ENCODE measurements at places on chromosomes 11 and 22.
A peak's percentile ranks its signal among the peaks of the same experiment; 100 is the strongest.

DNA sequence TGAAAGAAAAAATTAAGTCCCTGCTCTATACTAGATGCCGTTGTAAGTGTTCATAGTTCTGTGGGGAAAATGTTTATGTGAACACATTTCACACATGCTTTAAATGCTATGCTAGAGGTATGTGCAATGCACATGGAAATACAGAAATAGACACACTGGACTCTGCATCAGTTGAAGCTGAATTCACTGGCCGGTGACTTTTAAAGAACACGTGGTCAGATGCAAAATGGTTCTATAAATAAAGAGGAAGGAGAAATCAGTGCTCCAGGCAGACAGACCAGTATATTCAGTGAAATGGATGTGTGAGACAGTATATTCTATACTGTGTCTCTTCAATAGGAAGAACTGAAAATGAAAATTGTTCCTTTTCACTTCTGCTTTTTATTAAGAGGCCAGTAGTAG, 29.9 kb downstream of the TRPC6 start:
- peak; percentile 77 for DNase-seq

DNA sequence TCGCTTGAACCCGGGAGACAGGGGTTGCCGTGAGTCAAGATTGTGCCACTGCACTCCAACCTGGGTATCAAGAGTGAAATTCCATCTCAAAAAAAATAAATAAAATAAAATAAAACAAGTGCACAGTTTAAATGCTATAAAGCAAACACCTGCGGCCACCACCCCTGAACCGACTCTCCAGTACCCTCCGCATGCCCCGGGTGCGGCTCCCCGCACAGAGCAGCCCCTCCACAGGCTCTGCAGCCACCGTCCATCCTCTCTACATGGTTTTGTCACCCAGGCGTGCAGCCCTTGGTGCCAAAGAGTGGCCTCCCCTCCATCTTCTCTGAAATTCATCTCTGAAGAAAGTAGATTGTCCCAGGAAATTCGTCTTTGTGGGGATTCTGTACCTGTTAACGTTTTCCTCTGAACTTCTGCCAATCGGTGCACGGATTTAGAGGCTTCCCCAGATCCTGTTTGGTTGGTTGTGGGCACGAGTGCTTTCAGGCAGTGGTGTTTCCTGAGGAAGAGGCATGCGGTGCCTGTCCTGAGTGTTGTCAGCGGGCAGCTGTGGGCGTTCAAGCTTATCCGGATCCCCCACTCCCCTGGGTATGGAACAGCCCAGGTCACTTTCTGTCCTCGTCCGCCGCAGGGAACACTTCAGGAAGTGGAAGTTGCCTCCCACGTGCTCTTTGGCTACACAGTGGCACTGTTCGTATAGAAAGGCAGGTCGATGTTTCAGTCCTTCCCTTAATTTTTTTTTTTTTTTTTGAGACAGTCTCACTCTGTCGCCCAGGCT, 4.1 kb downstream of the MIOX start:
- peak; percentile 74 for DNase-seq

- peak; percentile 86 for DNase-seq
Observed at GRCh38 chr22:41403532-41404318, 22.0 kb downstream of the TEF start.

DNA sequence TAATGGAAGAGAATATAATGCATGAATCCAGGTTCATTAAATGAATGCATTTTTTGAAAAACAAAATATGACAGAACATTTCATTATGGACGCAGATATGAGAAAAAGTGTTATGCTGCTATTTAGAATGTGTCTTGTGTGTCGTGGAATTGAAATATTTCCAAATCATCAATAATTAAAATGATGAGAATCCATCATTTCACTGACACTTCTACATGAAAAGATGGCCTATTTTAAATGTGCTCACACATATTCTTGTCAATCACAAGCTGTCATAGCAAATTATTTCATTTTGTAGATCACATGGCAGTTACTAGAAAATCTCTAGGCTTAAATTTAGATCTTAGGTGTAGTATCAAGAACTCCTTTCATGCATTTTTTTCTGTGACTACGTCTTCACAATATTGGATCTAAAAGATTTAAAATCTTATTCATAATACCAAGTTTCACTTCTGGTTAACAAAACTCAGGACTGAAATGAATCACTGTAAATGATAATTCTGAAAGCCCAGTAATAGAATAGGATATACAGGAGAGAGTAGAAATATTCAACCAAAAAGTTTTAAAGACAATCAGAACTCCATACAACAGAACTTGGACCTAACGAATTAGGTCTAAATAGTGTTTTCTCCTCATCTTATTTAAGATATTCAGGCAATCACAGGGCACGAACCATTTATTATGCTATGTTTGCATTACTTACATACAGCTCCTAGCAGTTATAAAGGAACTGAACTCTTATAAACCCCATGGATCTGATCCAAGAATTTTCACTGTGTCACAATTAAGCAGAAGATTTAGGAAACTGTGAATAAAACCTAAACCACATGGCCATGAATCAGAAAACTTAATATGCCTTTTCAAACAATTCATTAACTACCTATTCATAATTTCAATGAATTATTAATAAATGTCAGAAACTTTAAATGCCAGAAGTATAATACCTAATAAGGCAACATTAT, 67.7 kb downstream of the DCDC1 start:
- DNase-seq, result no peak

- peak; percentile 10 for DNase-seq
Observed at GRCh38 chr11:11513422-11513821, 108.4 kb downstream of the GALNT18 start.

DNA sequence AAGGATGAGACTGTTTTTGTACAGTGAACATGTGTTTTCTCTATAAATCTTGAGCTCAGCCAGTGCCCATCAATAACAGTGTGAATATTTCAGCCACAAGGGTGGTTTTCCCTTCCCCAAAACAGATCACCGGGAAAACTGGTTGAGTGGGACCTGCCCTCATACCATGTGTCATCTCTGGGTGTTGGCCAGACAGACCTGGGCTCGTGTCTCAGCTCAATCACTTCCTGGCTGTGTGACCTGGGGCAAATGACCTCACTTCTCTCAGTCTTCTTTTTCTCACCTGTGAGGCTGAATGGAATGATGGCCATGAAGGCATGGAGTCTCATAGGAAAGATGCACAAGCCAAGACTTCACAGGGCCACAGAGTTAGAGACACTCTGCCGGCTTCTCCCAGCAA, 74.7 kb downstream of the COMMD9 start:
- DNase-seq, result no peak

- DNase-seq, result peak; percentile 34
Observed at GRCh38 chr11:86869966-86870570, 69.7 kb downstream of the PRSS23 start.

DNA sequence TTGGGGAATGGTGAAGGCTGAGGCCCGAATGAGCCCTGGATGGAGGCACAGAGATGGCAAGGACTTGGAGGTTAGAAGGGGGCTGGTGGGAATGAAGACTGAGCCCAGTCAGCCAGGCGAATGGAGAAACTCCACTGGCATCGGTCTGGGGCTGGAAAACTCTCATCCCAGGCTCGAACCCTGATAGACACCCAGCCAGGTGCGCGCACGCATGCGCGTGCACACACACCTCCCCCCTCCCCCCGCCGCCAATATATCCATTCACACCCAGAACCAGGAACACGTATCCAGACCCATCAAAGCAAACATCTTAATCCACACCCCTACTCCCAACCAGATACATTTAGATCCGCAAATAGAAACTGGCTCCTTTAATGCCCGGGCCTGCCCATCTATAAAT, 139.3 kb downstream of the CEP164 start:
- DNase-seq, result no peak

DNA sequence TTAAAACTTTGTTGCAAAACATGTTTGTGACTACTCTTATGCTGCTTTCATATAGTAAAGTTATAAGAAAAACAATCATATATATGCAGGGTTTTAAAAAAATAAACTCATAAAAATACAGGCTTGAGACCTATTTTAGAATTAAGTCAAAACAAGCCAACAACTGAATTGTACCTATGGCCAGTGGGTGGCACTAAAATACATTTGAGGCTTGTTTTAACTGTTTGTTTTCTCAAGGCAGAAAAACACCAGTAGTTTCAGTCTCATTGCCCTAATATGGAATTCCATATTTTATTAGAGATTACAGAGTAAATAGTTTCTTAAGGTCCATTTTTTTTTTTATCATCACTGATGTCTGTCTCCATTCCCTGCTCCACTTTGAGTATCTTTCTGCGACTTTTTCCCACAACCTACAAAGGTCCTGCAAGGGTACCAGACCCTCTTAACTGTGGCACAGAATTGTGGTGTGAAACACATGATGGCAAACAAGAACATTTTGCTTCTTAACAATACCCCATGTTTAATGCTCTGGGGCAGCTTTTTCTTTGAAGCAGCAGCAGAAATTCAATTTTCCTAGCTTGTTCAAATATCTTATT, 8.5 kb upstream of the CCDC89 start:
- DNase-seq, result peak; percentile 34

- DNase-seq, result no peak
Observed at GRCh38 chr11:9855579-9856287, 191.9 kb downstream of the SWAP70 start.

GRCh38 chr22:37708580-37709444, 12.0 kb downstream of the TRIOBP start:
- peak; percentile 55 for DNase-seq

- no peak for DNase-seq
Observed at GRCh38 chr22:22556995-22557925, 1.8 kb downstream of the PRAME start.

DNA sequence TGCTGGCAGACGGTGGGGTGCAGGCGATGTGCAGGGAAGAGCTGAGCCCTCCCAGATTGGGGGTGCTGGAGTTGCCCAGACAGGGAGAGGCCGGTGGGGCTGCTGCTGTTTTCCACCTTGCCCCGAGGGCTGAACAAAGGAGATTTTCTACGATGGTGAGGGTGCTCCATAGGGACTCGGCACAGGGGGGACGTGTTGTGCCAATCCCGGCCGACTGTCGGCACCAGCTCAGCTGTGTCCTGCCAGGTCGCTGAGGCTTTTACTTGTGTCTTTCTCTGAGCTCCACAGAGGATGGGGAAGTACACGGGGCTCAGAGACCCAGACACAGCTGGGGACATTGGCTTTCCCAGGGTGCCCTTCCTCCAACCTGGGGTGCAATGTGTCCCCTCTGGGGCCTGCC, 816.8 kb downstream of the BRD1 start:
- no peak for DNase-seq

GRCh38 chr11:1926156-1927025, 6.9 kb downstream of the TNNT3 start:
- peak; percentile 44 for DNase-seq

GRCh38 chr11:103959279-103959942, 77.0 kb upstream of the DDI1 start:
- no peak for DNase-seq

GRCh38 chr11:95134491-95134890, 44.8 kb downstream of the ENDOD1 start:
- no peak for DNase-seq

DNA sequence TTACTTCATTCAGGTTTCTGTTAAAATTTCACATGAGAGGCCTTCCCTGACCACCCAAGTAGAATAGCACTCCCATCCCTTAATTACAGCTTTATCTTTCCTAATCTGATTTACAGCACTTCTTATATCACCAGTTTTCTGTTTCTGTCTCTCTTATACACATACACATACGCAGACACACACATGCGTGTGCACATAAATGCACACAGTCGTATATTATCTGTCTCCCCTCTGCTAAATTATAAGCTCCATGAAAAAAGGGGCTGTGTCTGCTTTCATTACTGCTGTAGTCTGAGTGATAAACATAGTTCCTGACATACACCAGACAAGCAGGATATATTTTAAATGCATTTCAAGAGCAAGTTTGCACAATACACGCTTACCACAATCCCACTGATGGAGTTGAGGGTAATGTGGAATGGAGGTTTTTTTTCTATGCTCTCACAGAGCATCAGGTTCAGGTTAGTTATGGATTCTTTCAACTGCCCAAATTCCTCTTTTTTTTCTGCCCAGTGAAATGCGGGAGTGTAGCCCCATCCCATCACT, 13.7 kb upstream of the TOP3B start:
- no peak for DNase-seq

DNA sequence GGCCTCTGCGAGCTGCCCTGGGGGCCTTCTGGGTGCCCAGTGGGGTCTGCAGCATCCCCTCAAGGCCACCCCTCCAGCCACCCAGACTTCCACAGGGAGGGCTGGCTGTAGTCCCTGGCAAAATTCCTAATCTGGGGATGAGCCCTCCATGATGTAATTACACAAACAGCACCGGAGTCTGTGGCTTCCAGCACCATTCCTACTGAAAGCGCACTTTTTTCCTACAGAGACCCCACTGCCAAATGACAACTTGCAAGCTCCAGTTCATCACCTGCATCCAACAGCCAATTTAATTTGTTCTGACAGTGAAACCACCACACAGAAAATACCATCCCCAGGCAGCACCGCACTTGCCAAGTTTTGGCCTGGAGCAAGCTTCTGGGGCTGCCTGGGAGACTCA, 70.4 kb downstream of the TRMU start:
- no peak for DNase-seq

DNA sequence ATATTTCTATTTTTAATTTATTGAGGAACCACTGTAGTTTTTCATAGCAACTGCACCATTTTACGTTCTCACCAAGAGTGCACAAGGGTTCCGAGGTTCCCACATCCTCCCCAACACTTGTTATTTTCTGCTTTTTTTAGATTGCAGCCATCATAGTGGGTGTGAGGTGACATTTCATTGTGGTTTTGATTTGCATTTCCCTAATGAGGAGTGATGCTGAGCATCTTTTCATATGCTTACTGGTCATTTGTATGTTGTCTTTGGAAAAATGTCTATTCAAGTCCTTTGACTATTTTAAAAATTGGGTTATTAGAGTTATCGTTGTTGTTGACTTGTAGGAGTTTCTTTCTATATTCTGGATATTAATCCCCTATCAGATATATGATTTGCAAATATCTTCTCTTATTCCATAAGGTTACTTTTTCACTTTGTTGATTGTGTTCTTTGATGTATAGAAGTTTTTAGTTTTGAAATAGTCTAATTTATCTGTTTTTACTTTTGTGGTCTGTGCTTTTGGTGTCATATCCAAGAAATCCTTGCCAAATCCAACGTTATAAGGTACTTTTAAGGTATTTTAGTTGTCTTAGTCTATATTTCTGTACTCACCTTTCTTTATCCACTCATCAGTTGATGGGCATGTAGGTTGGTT, 9.0 kb downstream of the NEAT1 start:
- peak; percentile 70 for DNase-seq

- DNase-seq, result no peak
Observed at GRCh38 chr22:28761449-28761755, 11.1 kb upstream of the CCDC117 start.

- peak; percentile 36 for DNase-seq
Observed at GRCh38 chr11:35076201-35077100, 62.5 kb upstream of the CD44 start.

DNA sequence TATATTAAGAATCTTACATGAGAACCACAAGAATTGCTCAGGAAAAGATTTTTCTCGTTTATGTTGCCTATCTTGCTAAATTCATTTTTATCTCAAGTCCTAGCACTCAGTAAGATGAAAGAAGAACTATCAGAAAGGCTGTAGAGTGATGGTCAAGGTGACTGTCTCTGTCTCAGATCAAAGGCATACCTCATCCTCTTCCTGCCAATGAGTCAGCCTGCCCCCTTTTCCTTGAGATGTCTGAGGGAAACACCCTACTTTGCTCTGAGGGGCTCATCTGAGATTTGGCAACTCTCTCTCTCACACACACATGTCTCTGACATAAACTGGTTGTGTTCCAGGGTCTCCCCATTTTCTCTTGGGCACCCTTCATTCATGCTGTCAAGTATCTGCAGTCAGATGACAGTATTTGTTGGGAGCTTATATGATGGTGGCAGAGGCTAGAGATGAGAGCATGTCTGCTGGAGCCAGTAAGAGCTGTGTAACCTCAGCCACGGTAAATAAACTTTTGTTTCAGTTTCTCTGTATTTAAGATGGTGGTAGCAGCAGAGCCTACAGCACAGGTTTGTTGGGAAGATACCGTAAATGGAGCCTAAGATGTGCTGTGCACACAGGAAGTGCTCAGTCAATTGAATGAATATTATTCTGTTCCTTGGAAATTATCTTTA, 1.6 kb downstream of the MMP27 start:
- no peak for DNase-seq

All from inflammatory macrophage treated with lipopolysaccharide for 4 hours (primary cell).